HAP-1 (cell line): ENCODE measurements at places on chromosomes 4 and X.

DNA sequence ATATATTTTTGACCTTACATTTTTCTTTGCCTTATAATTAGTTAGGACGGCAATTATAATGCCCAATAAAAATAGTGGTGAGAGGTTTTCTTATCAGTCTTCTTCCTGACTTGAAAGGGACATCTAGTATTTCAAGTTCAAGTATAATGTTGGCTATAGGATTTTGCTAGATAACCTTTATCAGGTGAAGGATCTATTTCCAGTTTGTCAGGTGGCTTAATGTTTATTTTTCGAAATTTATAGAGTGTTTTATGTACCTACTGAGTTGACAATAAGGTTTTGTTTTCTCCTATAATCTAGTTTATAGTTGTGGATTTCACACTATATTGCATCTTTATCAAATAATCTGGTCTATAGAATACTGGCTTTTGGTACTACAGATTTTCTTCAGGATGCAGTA is 351.8 kb upstream of the FGF13 start:
- DNase-seq, result no peak

DNA sequence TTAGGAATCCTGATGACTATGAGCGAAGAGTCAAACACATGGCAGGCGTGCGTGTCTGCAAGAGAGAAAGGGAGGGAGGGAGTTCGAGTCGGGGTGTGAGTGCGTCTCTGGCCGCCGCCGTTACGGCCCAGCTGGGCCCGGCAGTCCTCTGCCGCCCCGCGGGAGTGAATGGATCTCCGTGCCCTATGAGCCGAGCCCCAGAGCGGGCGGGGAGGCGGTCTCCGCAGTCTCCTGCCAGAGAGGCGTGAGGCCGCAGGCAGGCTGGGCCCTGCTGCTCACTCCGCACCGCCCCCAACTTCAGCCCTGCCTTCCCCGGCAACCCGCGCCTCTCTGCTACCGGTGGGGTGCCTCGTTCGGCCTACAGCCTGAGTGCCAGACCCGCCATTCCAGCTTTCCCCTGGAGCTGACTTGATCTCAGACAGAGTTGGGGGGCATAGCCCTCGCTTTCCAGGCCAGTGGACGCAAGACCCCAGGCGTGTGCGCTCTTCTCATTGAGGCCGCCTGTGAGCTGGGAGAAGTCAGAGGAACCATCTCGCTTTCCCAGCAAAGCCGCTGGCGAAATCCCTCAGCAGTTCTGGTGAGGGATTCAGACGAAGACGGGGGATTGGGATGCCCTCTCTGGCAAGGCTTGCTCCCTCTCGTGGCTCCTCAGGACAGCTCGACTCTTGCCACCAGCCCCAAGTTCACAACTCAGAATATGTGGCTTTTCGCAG is 1.4 kb downstream of the SLC16A2 start:
- no peak for DNase-seq

DNA sequence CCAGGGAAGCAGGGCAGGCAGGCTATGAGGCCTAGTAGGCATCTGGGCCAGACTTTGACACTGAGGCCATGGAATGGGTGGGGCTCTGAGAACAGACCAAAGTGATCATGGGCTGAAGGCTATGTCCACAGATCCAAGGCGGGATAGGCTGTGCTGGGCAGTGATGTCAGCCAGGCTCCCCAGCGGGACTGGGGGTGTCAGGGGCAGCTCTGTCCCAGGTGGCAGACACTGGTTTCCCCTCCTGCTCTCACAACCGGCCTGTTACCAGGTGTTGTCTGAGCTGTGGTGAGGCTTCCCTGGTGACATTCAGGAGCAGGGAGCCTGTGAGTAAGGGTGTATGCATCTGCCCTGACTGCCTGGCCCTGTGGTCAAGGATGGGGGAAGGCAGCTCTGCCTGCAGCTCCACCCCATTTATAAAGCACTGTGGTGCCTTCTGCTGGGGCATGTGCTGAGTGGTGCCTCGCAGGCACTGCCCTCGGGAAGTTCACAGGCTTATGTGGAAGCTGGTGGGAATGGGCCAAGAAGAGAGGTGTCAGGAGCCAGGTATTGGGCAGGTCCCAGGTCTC is 2.9 kb downstream of the IL9R start:
- no peak for DNase-seq

GRCh38 chrX:97332963-97333362 is 449.3 kb downstream of the RPA4 start:
- DNase-seq, result no peak

DNA sequence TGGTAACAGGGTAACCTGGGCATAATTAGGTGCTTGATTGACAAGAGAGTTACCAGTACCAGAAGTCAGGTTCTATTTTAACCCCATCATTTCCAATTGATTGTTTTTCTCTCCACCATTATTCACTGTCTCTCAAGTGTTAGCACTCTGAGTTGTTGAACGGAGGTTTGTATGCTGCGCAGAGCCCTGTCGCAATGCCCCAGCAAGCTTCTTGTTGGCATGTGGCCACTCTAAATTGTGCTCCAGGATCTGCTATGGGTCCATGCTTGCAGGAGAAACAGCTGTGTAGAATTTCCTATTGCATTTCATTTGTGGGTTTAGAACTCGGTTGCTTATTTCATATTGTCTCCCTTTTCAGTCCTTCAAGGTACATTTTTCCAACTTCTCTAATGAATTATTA is 98.2 kb downstream of the KLHL8 start:
- DNase-seq, result no peak

DNA sequence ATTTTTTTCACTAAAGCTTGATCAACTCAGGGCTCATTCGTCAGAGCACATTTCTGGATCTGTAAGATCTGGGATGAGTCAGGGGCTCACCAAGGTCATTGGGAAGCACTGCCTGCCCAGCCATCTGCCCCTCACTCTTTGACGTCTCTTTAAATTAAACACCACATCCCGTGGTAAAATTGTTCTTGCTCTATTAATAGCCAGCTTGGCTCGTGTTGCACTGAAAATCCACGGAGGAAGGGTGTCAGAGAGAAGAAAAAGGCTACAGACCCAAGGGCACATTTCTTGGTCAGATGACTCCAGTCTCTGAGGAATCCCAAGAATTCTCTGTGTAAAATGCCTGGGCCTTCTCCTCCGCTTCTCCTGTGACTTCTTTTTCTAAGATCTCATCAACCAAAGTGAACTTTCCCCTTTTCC is 45.7 kb upstream of the GATB start:
- DNase-seq, result no peak

- DNase-seq, result no peak
Observed at GRCh38 chr4:182875453-182876405, 41.5 kb downstream of the DCTD start.

DNA sequence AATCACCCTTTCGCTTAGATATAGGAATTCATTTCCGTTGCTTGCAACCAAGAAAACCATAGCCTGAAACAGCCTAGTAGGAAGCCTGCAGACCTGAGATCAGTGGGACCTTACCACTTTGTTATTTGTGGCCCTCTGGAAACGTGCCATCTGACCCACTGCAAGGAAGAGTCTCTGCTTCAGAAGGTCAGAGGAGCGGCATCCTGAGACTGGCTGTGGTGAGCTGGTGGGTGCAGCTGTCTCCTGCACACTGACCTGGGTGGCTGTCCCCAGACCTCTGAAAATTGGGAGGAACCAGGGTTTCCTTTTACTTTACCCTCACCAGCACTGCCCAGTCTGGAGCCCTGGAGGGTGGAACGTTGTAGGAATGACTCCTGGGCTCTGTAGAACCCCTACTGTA is 18.2 kb downstream of the SHROOM2 start:
- DNase-seq, result no peak

DNA sequence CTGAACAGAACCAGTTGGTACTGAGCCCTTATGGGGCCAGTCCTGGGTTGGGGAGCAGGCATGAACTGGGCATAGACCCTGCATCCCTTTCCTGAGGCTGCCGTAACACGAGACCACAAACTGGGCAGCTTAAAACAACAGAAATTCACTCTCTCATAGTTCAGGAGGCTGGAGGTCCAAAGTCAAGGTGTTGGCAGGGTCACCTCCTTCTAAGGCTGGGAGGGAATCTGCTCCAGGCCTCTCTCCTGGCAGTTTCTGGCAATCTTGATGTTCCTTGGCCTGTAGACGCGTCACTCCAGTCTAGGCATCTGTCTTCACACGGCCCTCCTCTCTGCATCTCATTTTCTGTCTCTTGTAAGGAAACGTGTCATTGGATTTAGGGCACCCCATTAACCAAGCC is 19.8 kb upstream of the SORCS2 start:
- DNase-seq, result no peak

- no peak for DNase-seq
Observed at GRCh38 chrX:103483720-103484119, 35.6 kb downstream of the RAB40A start.

DNA sequence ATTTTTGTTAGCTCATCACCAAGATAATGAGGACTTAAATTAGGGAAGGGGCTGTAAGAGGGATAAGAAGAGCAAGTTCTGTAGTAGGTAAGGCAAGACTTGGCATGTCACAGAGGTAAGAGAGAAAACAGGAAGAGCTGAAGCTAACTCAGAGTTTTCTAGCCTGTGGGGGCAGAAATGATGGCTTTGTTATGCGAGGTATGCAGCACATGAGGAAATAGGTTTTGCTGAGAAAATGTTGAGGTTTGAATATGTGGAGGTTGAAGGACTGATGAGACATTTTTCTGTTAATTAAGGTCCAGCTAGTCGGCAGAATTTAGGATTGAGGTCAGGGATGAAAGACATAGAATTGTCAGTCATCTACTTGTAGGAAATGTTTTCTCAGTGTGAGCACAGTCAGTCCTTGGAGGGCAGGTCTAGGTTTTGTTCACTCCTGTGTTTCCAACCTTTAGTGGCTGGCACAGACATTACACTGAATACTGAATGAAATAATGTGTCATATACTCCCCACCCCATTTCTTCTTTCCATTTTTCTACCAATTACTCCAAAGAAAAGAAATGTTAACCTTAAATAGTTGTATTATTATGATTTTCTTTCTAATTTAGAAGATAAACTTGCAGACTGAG is 154.0 kb upstream of the AADAT start:
- DNase-seq, result no peak

DNA sequence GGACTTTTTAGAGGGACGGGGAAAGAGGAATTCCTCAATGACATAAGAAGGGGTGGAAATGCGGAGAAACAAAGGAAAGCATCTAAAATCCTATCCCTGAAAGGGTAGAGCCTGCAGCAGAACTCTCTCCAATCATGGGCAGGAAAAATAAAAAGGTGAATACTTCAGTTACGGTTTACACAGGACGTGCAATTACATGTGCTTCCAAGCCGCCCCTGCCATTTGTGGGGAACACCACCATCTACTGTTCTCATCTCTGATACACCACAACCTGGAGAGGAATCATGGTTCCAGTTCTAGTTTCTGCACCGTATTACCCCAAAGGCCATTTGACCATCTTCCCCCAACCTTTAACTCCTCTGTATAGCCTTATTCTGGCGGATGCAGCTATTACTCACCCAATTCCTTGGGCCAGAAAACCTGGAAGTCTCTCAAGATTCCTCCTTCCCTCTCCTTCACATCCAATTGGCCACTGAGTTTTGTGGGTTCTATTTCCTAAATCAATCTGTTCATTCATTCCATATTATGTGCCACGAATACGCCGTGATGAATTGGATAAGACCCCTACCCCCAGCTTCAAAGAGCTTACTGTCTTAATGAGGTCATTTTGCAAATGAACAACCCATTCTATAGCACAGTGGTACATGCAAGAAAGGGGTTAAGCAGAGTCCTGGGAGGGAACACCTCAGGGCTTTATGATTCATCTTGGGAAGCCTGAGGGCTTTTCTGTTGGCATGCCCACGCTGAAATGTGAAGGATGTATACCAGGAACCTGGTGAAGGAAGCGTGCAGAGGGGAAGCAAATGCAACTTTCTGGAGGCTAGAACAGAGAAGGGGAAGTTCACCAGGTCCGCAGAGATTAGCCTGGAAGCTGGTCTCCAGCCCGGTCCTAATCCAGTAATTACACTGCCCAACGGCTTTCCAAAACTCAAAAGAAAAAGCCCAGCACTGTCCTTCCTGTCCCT is 1.4 kb upstream of the MSL3 start:
- DNase-seq, result peak; percentile 29

DNA sequence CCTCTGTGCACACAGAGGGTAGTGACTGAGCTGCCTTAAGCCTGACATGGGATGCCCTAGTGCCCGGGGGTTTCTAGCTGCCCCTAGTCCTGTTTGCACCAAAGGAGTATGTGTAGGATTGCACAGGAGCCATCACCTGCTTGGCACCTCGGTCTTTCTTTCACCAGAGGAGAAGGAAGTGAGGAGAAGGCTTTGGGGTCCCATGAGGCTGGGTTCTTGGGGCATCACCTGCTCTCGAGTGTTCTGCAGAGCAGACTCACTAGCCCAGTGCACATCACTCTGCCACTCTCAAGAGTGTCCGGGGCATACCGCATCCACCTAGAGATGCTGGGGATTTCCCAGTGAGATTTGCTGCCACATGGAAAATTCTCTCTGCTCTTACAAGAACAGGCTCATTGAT is 40.5 kb upstream of the GPR78 start:
- DNase-seq, result no peak

GRCh38 chr4:5037553-5038551 is 13.4 kb upstream of the STK32B start:
- no peak for DNase-seq

GRCh38 chr4:128477540-128477939 is 189.9 kb upstream of the PGRMC2 start:
- no peak for DNase-seq

DNA sequence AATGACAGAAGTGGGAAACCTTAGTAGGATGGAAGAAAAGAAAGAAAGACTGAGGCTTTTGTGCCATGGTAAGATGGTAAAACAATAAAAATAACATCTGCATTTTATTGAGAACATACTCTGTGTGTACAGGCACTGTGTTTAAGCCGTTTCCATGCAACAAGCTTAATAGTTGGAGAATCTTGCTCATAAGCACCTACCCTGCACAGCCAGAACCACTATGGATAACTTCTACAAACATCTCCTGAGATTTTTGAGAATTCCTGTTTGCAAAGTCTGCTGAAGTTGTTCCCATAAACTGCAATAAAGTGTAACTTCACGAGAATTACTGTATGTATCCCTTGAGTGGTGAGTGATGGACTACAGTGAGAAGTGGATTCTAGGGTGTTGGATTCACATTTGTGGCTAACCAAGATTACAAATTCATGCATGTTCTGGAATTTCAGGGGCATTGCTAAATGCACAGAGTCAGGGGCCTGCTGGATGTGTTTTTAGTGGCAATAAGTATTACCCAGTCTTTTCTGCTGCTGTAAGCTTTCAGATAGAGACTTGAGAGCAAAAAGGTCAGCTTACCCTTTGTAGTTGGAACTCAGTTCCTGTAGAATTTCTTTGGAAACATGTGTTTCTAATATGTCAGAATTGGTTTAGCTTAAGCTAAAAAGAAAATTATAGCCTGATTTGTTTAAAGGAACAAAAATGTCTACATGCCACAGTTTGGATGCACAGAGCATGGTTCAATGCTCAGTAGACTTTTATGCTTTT is 132.5 kb downstream of the AFF1 start:
- DNase-seq, result no peak

DNA sequence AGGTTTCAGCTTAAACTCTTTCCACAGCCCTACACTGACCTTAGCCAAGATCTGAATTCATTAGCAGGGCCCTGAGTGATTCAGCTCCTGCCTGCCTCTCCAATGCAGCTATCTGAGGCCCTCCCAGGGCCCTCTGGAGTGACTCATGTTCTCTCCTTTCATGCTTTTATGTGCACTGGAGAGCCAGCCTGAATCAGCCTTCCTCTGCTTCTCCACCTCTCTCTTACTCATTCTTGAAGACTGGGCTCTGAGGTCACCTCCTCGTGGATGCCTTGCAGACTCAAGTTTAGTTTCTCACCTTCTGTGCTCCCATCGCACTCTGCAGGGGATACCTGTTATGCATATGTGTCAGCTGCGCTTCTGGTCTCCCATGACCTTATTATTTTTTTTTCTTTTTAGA is 3.1 kb upstream of the OCIAD2 start:
- DNase-seq, result no peak

- no peak for DNase-seq
Observed at GRCh38 chrX:65772842-65773241, 105.4 kb downstream of the MSN start.

GRCh38 chr4:54165011-54165410 is 64.1 kb upstream of the PDGFRA start:
- no peak for DNase-seq
